ENCODE measurements at places on chromosomes 16 and 17. TPM values are rescaled to one million over a fixed set of nuclear protein-coding genes. Genes with fewer than 3 reads are reported as not detected.

STXBP4 gene
- 6.6 TPM for total RNA-seq

DNA sequence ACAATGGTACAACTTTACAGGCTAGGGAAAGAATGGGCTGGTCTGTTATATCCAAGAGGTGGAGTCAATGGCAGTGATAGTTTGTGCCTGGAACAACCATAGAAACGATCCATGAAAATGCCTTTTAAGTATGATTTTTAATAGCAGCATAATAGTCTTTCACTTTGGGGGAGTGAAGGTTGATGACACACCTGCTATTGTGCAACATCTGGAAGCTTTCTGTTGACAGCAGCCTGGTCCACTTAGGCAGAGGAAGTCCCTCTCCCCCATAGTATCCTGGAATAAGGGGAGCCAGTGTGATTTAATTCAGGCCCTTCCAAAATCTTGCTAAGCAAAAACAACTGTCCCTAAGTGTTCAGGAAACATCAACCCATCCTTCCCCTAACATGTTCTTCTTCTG lies 56.3 kb upstream of the HS3ST4 start:
- no peak for DNase-seq

- peak; percentile 59 for DNase-seq
Observed at GRCh38 chr17:42111871-42112551, 503 bp downstream of the DHX58 start.

FAM20A gene
- total RNA-seq, result not detected

PSMD11 gene
- total RNA-seq, result 69.5 TPM

OTOP2 gene
- not detected for total RNA-seq

CCL4L2 gene
- 26.9 TPM for total RNA-seq

- DNase-seq, result no peak
Observed at GRCh38 chr16:49749816-49750215, 106.1 kb downstream of the ZNF423 start.

GRCh38 chr17:29591146-29591736 lies 1.7 kb upstream of the ANKRD13B start:
- peak; percentile 87 for DNase-seq

DNA sequence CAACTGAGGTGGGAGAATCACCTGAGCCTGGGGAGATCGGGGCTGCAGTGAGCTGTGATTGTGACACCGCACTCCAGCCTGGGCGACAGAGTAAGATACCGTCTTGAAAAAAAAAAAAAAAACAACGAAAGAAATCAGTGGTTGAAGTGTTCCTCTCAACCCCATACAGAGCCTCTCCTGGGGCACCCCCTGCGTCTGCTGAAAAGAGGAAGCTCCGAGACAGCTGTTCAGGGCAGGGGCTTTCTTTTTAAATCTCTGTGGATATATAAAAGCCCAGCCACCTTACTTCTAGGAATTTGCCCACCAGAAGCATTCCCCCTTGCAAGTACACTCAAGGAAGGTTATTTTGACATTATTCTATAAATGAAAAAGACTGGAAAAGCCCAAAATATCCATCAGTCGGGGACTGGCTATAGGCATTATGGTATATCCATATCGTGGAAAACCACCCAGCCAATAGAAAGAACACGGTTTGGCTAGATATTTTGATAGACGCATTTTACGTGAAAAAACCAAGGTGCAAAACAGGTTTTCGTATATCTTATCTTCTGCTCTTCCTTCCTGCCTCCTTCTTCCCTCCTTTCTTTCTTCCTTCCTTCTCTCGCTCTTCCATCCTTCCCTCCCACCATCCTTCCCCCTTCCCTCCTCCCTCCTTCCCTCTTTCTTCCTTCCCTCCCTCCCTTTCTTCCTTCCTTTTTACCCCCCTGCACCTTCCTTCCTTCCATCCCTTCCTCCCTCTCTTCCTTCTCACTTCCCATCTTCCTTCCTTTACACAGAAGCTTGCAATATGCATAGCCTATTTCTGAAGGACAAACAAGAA lies 9.2 kb upstream of the CCL22 start:
- DNase-seq, result peak; percentile 85

Measured in Karpas-422 (cell line).